ENCODE measurements at places on chromosomes 5 and 9.
A peak's percentile ranks its signal among the peaks of the same experiment; 100 is the strongest.

DNA sequence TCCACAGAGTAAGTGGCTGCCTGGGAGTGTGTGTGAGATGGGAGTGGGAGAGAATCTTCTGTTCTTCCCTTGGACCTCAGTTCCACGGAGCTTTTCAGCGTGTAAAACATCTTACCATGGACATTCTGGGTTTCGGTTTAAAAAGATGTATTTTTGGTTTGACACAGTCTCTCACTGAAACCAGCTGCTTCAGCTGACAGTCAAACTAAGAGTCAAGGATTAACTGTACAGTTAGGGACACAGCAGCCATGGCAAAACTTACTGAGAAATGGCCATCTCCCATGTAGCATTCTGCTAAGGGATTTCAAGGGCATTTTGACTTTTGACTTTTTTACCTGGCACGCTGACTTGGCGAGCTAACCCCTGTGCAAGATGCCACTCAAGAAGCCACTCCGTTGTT, 93.8 kb upstream of the IL12B start:
- no peak for DNase-seq

GRCh38 chr9:100933656-100934055, 94.9 kb upstream of the PLPPR1 start:
- no peak for DNase-seq

GRCh38 chr9:107386396-107386795, 103.2 kb downstream of the KLF4 start:
- DNase-seq, result no peak

DNA sequence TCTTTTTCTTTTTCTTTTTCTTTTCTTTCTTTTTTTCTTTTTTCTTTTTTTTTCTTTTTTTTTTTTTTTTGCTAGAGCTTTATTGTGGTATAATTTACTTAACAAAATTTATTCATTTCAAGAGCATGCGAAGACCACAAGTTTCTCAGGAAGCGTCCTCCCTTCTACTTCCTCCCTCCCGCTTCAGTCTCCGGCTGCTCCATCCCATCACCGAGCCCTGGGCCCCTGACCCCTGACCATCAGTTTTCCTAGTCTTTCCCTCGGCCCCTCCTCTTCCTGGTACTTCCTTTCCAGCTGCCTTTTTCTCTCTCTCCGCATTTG, 34.7 kb downstream of the C9orf152 start:
- DNase-seq, result no peak

DNA sequence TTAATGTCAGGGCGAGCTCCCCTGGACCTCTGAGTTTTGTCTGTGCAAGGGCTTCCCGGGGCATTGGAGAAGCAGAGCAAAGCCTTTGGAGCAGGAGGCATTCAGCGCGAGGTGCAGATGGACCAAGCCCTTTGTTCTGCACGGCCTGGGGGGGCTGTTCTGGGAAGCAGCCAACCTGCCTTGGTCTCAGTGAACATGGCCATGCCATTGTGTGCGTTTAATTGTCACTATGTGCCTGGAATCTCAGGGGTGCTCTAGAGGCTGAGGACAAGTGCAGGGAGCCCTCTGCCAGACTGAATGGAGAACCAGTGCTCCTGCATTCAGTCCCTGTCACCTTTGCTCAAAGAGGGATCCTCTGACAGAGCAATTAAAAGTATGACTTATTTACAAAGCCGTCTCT, 329.4 kb downstream of the IRX1 start:
- no peak for DNase-seq

DNA sequence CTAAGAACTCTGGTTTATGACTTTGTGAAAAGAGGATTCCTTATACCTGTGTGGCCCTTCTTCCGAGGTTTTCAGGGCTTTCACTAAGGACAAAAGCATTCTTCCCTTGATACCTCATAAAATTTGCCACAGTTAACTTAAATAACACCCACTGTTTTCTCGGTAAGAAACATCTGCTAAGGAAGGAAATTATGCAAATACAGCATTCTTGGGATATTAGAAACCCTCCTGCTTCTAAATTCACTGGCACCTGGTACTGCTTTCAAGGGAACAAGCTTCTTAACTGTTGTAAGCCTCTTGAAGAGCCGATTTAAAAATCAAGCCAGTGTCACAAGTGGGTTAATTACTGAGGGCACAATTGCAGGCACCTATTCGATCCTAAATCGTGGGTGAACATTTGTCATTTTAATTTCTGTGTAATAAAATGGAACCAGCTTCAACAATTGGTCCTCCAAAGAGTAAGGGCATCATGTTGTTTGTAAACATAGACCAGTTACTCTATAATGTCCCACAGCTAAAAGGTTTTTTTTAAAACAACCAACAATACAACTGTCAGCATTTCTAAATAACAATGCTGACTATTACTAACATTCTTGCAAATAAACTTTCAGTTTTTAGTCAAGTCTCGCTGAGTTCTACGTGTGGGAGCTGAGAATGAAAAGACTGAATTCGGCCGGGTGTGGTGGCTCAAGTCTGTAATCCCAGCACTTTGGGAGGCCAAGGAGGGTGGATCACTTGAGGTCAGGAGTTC, 26.6 kb downstream of the AK3 start:
- peak; percentile 29 for DNase-seq

- no peak for DNase-seq
Measured at GRCh38 chr9:107749787-107750444, 260.3 kb upstream of the KLF4 start.

DNA sequence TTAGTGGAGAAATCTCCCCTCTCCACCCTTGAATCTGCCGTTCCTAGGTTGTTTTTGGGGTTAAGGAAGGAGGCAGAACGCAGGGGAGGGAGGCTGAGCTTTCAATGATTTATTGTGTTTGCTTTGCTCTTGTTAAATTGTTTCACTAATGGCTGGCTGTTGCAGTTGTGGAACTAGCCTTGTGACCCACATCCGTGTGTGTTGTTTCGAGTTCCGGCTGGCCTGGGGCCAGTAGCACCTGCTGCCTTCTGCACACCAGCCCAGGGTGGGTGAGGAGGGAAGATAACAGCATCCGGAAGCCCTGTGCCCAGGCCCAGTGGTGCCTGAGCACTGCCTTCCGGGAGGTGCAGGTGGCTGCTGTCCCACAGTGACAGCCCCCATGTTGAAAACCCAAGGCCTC, 3.6 kb downstream of the ERGIC1 start:
- DNase-seq, result peak; percentile 58

DNA sequence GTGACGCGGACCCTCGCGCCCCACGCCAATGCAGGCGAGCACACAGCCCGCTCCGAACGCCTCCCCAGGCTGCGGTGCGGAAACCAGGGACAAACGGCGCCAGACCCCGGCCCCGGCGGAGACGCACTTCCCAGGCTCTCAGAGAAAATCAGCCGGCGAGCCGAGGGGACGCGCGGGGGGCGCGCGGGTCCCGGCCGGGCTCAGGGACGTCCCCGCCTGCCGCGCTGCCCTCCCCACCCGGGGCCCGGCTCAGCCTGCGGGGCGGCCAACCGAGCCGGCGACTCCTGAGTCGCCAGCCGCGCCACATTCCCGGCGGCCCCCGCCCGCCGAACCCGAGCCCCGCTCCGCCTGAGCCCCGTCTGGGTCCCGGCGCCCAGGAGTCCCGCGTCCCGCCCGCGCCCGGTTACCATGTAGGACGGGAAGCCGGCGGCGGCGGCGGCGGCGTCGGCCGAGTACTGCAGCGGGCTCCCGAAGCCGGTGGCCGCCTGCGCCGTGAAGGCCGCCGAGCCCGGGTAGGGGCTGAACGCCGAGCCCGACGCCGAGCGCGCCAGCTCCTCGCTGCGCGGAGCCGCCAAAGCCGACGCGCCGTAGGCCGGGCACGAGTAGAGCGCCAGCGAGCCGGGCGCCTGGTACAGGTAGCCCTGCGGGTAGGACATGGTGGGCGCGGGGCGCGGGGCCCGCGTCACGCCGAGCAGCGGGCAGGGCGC, 566 bp downstream of the IRX2 start:
- no peak for DNase-seq

- DNase-seq, result no peak
Measured at GRCh38 chr9:97985058-97985861, 2.1 kb downstream of the ANP32B start.

DNA sequence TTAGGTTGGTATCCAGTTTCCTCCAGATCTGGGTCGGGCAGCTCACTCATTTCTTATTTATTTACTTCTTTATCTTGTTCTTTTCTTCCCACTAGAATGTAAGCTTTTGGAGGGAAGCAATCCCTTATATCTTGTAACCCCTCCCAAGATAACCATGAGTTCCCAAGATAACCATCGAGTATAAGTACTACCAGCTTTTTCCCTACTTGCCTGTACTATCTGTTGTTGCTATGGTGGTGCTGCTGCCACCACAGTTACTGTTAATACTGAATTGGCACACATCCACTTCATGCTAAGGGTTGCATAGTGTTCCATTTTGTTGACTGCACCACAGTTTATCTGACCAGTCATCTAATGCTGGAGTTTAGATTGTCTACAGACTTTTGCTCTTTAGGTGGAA, 19.9 kb downstream of the NUP214 start:
- no peak for DNase-seq

DNA sequence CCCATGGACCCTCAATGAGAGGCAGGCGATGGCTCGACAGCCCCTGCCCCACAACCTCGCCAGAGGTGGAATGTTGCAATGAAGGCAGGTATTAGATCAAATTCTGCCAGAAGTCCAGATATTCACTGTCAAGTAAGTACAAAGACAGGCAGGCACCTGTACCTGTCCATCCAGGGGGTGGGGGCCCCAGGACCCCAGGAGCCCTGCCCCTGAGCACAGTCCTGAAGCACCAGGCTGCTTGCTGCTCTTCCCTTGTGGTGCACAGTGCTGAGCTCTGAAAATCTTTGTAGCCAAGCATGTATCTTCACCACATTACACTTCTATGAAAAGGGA, 26.2 kb upstream of the HMCN2 start:
- DNase-seq, result no peak

- no peak for DNase-seq
Measured at GRCh38 chr5:37836235-37836591, 3.6 kb downstream of the GDNF start.

GRCh38 chr9:78292026-78292425, 4.9 kb upstream of the PSAT1 start:
- no peak for DNase-seq

- peak; percentile 42 for DNase-seq
Measured at GRCh38 chr5:158320178-158320674, 461.3 kb upstream of the CLINT1 start.

Measured in NCI-H1436 (cell line).